Effector CD4-positive, alpha-beta T cell (primary cell): ENCODE measurements at places on chromosomes 5 and 9.

- DNase-seq: no peak
These were observed 942 bp downstream of the PHF2 start for GRCh38 chr9:93577078-93577974.

GRCh38 chr5:91151947-91152346 lies 231.2 kb downstream of the ARRDC3 start:
- no peak for DNase-seq

- no peak for DNase-seq
These were observed 73.2 kb downstream of the AOPEP start for GRCh38 chr9:94799578-94800264.

GRCh38 chr5:43623048-43623680 lies 20.2 kb downstream of the NNT start:
- DNase-seq: no peak

DNA sequence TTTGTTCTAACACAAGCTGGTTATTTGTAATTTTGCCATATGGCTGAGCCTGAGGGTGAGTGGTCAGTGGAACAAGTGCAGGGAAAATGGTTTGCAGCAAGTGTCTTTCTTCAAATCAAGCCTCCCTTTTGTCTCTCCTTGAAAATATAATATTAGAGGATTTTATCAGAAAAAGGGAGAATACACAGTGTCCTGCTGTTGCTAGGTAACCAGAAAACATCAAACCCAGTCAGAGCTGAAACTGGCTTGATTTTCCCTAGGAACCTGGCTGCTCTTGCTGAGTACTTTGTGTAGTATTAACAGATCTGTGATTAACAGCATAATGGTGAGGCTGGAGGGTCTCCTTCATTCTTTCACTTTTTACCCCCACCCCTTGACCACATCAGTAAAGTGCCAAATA lies 314.0 kb downstream of the ARHGEF28 start:
- no peak for DNase-seq

DNA sequence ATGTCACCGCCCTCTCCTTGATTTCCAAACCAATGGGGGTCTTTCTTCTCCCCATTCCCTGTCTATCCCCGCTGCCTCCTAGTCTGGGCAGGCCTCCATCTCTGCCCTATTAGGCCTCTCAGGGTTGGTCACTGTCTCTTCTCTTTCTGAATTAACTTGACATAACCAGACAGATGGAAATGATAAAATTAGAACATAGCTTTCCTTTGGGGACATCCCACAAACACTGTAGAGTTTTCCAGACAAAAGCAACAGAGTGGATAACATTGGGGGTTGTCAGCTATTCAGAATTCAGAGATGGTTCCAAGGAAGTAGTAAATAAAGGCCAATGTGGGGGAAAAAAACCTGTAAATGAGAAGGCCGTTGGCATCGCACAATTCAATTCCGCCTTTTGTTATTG lies 24.7 kb downstream of the LHX6 start:
- no peak for DNase-seq

DNA sequence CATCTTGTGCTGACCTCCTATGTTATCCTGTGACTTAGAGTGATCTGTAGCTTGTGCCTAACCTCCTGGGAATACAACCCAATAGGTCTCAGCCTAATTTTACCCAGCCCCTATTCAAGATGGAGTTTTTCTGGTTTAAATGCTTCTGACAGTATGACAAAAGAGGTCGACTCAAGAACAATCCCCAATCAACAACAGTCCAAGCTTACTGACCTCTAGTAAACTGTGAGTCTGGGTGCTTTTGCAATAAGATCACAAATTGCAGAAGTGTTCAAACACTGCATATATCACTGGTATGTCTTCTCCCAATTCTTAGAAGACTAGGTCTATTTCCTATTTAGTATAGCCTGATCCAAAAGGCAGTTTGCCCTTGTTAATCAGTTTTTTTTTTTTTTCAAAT lies 323.5 kb upstream of the PTGER4 start:
- no peak for DNase-seq

DNA sequence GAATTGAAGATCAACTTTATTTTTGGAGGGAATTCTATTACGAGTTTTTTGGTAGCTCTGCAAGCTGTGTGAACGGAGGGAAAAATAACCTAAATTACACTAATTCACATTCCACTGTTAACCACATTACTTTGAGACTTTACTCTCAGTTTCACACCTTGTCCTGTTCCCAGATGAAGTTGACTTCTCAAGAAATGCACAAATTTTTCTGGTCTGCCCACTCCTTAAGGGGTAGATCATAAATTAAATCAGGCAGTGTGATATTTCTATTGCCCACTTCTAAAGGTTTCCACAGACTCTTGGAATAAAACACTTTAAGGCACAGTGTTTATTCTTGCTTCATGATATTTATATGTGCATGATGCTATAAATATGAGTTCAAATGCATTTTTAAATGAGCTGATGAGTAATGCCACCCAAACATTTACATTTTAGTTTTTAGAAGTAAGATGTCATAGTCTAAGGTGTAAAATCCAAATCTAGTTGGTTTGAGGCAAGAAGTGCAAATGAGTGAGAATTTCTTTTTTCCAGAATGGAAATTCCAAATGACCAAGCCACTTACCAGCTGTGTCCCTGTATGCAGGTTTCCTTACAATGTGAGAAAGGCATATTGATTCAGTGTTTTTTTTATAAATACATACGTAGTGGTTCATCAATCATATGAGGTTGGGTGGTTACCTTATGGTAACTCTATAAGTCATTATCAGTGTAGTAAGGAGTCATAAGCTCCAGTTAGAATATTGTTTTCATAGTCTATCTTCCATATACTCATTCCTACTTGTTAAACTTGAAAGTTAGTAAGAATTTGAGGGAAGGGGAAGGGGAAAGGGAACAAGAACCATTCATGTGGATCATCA lies 437.7 kb upstream of the MEF2C start:
- DNase-seq: no peak

DNA sequence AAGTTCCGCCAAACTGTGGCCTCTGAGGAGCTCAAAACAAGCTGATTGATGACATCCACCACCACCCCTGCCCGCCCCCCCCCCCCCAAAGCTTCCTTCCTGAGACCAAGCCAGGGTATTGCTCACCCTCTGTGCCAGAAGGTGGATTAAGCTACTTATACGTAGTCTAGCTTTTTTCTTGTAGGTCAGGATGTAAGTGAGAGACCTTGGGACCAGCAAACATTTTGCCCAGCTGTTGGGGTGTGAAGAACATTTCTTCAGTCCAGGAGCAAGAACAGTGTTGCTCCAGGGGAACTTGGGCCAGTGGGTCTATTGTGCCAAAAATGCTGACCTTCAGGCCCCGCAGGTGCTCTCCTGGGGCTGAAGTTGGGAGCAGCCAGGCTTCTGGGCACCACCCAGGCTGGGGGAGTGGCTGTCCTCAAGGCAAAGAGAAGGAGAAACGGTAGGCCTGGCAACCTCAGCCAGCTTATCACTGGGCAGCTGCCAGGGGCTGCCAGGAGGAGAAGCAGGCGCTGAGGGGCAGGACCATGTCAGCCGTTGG lies 18.0 kb downstream of the NEURL1B start:
- DNase-seq: no peak

DNA sequence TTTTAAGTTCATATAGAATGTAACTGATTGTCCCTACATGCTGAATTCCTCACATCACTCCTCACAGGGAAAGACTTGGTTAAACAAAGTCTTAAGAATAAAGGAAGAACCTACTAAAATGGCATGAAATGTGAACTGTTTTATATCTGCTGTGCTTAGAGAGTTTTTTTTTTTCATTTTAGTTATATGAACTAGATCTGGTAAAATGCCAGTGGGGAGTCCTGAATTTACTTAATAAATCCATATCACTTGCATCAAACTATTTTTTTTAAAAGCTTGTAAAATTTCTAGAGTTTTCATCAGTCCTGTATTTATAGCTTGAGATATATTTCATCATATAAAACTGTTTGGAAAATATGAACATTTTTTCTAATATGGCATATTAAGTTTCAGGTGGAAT lies 1528.6 kb downstream of the EFNA5 start:
- no peak for DNase-seq

DNA sequence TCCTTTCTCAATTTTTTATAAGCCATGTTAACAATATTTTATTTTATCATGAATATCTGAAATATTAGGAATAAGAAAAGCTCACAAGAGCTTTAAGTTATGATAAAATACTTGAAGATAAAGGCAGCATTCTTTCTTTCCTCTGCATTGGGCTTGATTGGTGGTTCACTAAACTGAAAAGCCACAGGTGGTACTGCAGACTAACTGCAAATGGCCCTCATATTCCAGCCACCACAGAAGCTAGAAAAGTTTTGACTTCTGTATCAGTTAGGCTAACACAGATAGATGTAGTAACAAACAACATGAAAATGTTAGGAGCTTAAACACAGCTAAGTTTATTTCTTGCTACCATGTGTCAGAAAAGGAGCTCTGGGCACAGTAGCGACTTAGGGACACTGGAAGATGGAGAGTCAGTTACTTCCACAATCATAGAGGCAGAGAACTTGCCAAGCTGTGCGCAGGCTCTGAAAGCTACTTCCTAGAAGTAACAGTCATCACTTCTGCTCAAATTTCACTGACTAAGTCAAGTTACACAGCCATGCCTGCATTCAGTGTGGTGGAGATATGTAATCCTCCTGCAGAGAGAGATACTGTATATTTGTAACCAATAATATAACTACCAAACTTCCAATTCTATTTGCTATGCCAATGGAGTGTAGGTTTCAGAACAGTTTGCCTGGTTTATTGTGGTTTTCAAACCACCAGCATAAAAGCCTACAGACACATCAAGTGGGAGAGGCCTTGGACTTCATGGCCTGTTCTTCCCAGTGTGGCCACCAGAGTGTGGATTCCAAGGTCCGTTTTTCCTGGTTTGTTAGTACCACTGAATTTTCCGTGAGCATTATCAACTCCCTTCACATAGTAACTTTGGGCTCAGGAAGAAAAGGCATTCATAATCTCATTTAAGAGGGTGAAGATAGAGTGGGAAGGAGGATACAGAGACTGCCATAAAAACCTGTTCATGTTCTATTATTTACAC lies 268.3 kb downstream of the PJA2 start:
- DNase-seq: no peak

GRCh38 chr9:113590991-113591898 lies 127.7 kb downstream of the RGS3 start:
- no peak for DNase-seq

- no peak for DNase-seq
These were observed 23.1 kb downstream of the NIM1K start for GRCh38 chr5:43215073-43215631.

DNA sequence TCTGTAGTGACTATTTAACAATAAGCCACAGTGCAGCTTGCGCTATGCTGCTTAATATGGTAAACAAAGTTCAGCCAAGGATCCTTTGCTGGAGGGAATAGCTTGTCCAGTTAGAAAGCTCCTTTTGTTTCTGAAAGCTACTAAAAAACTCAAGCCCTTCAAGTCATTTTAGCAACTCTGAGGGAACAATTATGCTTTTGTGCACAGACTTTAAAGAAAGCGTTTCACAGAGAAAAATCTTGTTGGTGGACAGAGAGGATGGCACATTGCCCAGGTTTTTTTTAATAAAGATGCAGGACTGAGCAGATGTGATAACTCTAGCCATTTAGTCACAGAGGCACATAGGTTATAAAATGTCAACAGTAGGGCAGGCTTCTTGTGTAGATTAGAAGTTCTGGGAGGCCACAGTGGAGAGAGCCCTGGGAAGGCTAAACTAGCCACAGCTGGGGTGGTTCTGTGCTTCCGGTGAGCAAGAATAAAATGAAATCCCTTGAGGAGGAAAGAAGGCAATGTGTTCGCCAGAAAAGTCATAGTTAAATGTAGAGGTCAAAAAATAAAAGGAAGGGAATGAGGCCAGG lies 63.4 kb downstream of the ALDH7A1 start:
- no peak for DNase-seq

DNA sequence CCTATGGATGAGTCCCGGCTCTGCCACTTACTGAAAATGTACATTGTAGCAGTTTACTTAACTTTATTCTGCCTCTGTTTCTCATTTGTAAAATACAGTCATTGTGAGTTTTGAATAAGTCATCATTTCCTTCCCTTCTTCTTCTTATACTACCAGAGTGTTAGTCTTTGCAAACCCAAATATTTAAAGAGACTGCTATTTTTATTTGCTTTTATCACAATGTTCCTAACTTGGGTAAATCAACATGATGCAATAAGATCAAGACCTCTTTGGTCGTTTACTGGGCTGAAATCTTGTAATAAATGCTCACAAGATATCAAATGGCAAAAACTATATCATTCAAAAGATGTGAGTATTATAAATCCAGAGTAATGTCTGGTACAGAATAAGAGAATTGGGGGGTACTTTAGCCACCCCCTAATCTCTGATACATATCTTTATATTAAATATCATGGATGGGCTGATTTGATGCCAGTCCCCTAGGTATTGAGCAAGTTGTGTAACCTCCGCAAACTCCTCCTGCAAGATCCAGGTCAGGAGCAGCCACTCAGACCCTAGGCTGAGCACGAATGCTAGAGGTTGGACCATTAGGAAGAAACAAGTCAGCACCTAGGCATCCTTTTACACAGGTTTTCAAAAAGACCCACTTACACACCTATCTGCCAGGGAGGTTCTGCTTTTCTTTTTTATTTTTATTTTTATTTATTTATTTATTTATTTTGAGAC lies 13.3 kb upstream of the GLDC start:
- no peak for DNase-seq

DNA sequence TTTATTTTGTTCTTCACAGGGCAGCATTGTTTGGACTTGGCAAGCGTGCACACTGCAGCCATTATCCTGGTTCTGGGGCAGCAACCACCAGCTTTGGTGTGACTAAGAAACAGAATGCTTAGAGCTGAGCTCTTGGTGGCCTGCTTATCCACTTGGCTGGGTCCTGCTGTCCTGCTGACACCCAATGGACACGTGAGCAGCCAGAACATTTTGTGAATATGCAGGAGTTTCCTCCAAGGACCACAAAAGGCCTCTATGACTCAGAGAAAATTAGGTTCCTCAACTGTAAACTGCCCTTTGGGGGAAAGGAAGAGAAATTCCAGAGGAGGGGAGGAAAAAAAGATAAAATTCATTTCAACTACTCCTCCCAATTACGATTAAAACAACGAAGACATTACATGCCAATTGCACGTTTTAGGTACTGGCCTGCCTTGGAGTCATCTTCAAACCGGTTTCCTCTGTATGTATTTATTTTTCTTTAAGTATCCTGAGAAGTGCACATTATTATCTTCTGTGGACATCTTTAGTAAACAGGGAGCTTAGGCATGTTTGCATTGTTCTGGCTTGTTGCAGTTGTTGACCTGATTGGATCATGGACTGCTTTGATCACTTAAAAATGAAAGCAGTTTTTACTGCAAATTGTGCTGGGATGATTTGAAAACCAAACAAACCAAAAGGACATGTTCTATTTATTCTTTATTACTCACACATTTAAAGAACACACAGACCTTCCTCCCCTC lies 82.3 kb upstream of the TLE4 start:
- no peak for DNase-seq
